ENCODE measurements at places on chromosomes 13 and 19.

GRCh38 chr13:75175575-75175974 lies 306.4 kb downstream of the TBC1D4 start:
- no peaks in the 10 kb centered on the region for H3K4me1 ChIP-seq
- H3K4me3 ChIP-seq, result no peak overlapping the region
- no peak overlapping the region for H3K27ac ChIP-seq
- H3K27me3 ChIP-seq, result no peaks in the 10 kb centered on the region

DNA sequence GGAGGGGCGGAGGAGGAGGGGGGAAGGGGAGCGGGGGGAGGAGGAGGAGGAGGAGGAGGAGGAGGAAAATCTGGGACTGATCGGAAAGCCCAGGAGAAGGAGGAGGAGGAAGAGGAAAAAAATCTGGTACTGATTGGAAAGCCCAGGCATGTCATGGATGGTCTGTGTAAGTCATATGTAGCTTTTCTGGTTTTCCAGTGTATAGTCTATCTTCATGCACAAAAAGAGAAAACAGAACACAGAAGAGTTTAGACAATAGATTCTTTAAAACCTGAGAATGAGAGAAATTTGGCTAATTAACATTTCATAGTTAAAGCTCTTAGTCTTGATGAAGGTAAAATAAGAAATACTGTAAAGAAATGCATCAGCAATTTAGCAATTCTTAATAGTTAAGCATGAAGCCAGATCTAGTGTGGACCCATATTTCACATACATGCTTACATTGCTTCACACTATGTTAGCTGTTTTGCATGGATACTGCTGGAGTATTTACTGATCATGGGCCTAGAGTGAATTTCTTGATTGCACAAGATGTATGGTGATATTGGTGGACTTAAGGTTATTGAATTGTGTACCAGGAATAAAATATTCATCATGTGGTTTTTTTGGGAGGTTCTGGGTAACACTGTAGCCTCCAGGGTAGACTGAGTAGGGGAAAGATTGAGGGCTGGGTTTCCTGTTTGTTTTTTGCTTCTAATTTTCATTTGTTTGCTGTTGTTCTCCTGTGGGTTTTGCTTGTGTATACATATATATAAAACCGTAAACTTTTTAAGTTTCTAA lies 41.4 kb downstream of the SUCLA2 start:
- H3K27ac ChIP-seq, result no peak overlapping the region
- H3K4me3 ChIP-seq, result no peak overlapping the region
- H3K27me3 ChIP-seq, result no peaks in the 10 kb centered on the region
- H3K4me1 ChIP-seq, result no peaks in the 10 kb centered on the region
- H3K36me3 ChIP-seq, result no peaks in the 10 kb centered on the region

- peaks cover 49% of the 10 kb centered on the region for H3K27me3 ChIP-seq
- no peaks in the 10 kb centered on the region for H3K4me1 ChIP-seq
- no peaks in the 10 kb centered on the region for H3K36me3 ChIP-seq
- DNase-seq, result no peak
These were observed 175.0 kb downstream of the PTPRS start for GRCh38 chr19:5165697-5166019.

DNA sequence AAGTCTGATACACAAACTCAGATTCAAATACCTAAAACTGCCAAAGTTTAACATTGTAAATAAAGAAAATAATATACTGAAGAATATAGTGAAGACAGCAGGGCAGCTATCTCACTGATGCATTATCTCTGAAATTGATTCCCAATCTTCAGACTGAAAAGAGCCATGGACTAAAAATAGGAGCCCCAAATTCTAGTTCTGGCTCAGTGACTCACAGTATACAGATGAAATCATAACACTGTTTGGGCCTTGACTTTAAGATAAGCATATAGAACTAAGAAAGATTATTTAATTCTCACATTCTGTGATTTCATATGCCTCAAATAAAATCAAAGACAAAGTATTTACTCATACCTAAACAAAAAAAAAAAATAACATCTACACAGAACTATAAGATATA lies 53.9 kb downstream of the RBM26 start:
- no peak overlapping the region for H3K4me3 ChIP-seq
- H3K27ac ChIP-seq, result no peak overlapping the region
- H3K36me3 ChIP-seq, result peaks cover 18% of the 10 kb centered on the region
- DNase-seq, result no peak
- H3K4me1 ChIP-seq, result no peaks in the 10 kb centered on the region
- no peaks in the 10 kb centered on the region for H3K27me3 ChIP-seq

GRCh38 chr13:112060899-112061366 lies 6.0 kb upstream of the SOX1 start:
- H3K27me3 ChIP-seq, result peaks cover 12% of the 10 kb centered on the region
- H3K4me3 ChIP-seq, result no peak overlapping the region
- H3K4me1 ChIP-seq, result no peaks in the 10 kb centered on the region
- no peak for DNase-seq

DNA sequence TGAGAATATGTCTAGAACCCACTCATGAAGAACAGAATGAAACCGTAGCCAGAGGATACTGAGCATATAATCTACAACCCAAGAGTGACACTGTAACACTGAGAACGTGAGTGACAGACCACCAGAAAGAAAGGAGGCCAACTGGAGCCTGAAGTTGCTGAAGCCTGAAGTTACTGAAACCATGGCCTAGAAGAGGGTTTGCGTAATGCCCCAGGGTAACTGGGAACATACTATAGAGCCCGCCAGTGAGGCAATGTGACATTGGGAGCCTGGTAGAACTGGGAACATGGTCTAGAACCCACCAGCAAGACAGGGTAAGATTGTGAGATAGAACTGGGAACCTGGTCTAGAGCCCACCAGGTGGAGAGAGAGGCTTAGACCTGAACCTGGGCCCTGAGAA lies 15.5 kb upstream of the TNFSF14 start:
- peaks cover 78% of the 10 kb centered on the region for H3K27me3 ChIP-seq
- H3K4me1 ChIP-seq, result no peaks in the 10 kb centered on the region
- H3K4me3 ChIP-seq, result no peak overlapping the region
- H3K36me3 ChIP-seq, result no peaks in the 10 kb centered on the region
- DNase-seq, result no peak

- no peak overlapping the region for H3K4me3 ChIP-seq
- H3K27me3 ChIP-seq, result no peaks in the 10 kb centered on the region
- DNase-seq, result no peak
- no peaks in the 10 kb centered on the region for H3K4me1 ChIP-seq
- H3K36me3 ChIP-seq, result no peaks in the 10 kb centered on the region
These were observed 41.3 kb upstream of the INTS6 start for GRCh38 chr13:51494156-51494555.

- H3K36me3 ChIP-seq, result no peaks in the 10 kb centered on the region
- DNase-seq, result no peak
- H3K4me1 ChIP-seq, result peaks cover 16% of the 10 kb centered on the region
These were observed 39.2 kb downstream of the ZSWIM4 start for GRCh38 chr19:13834244-13835069.

DNA sequence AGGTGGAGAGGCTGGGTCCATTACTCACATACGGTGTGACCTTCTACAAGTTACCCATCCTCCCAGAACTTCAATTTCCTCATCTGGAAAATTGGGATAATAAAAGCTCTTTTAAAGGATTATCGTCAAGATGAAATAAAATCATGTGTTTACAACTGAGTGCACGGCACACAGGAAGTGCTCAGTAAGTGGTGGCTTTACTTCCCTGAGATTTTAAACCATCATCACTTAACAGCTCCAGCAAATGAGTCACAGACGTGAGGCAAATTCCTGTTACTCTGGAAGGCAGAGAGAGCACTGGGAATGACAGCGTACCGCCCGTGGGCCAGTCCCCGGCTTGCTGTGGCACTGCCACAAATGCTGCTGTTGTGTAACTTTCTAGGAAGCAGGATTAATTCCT lies 64.1 kb downstream of the MRPL57 start:
- no peak overlapping the region for H3K27ac ChIP-seq
- no peaks in the 10 kb centered on the region for H3K27me3 ChIP-seq
- no peaks in the 10 kb centered on the region for H3K4me1 ChIP-seq
- DNase-seq, result no peak
- no peaks in the 10 kb centered on the region for H3K36me3 ChIP-seq

- no peak overlapping the region for H3K27ac ChIP-seq
- DNase-seq, result no peak
- H3K4me3 ChIP-seq, result no peak overlapping the region
These were observed 15.4 kb upstream of the CPAMD8 start for GRCh38 chr19:17041976-17042375.

DNA sequence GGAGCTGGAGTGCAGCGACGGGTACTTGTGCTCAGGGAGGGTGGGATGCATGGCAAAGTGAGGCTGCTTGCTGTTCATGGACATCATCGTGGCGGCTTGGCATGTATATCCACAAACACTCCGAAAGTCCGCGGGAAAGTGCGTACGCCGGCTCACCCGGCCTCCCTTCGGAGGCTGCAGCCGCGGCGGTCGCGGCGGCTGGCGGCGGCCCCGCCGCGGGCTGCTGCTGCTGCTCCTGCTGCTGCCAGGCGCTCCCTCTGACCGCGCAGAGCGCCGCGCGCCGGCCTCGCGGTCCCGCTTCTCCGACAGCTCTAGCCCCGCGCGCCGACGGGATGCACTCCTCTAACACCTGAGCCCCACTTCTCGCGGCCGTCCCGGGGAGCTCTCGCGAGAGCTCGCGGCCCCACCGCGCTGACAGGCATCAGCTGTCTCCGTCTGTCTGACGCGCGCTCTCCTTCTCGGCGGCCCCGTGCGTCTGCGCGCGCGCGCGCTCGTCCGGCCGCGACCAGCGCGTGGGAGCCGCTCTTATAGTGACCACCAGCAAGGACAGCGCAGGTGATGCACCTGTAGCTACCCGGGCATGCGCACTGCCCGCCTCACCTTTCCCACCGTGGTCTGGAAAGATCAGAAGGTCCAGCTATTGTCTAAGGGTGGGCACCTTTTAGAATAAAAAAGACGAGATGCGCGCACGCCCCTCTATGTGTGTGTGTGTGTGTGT lies at the start of gene POU4F1:
TSS of gene POU4F1 (minus strand) at position 313 of the 718 bp plus-strand sequence. CDS start at position 87, 226 bp downstream.
- peak; percentile 72 for DNase-seq
- peak within 1 kb of the TSS; percentile 58 for H3K4me3 ChIP-seq
- H3K36me3 ChIP-seq, result no peaks in the 10 kb centered on the region
- 0 out of 2 replicates have a peak, but pooled peaks cover 6% of the 10 kb centered on the region for H3K4me1 ChIP-seq
- H3K27ac ChIP-seq, result no peak within 1 kb of the TSS

- no peak for DNase-seq
- no peaks in the 10 kb centered on the region for H3K27me3 ChIP-seq
- no peaks in the 10 kb centered on the region for H3K36me3 ChIP-seq
- H3K4me3 ChIP-seq, result no peak overlapping the region
These were observed 136.1 kb downstream of the LACC1 start for GRCh38 chr13:44015811-44016210.

DNA sequence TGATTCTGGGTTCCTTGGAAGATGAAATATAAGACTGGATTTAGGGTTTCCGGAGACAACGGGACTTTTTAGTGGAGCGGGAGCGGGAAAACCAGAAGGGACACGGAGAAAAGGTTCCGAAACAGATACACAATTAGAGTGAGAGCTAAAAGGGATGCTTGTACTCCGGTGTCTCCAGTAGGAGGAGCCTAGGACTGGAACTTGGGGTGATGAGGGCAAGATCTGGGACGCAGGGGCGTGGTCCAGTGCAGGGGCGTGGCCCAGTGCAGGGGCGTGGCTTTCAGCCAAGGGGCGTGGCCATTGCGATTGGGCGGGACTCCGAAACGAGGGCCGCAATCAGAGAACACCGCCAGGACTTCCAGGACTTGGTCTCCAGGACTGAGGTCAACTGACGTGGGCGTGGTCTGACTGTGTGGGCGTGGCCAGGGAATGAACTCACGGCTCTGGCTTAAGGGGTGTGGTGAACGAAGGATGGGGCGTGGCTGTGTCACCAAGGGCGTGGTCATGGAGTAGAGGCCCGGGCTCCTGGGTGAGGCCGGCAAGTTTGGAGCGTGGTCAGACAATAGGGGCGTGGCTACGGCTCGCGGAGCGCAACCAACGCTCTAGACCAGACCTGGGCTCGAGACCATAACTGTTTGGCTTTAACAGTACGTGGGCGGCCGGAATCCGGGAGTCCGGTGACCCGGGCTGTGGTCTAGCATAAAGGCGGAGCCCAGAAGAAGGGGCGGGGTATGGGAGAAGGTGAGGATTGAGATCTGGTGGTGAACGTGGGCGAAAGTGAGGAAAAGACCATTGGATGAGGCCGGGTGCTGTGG lies at the start of gene DKKL1:
TSS of gene DKKL1 (plus strand) at position 610 of the 815 bp plus-strand sequence. CDS start at position 732, 122 bp downstream.
- DNase-seq, result peak; percentile 88
- peaks cover 73% of the 10 kb centered on the region for H3K27me3 ChIP-seq
- no peaks in the 10 kb centered on the region for H3K36me3 ChIP-seq
- H3K4me1 ChIP-seq, result 0 out of 2 replicates have a peak, but pooled peaks cover 4% of the 10 kb centered on the region
- no peak within 1 kb of the TSS for H3K27ac ChIP-seq

DNA sequence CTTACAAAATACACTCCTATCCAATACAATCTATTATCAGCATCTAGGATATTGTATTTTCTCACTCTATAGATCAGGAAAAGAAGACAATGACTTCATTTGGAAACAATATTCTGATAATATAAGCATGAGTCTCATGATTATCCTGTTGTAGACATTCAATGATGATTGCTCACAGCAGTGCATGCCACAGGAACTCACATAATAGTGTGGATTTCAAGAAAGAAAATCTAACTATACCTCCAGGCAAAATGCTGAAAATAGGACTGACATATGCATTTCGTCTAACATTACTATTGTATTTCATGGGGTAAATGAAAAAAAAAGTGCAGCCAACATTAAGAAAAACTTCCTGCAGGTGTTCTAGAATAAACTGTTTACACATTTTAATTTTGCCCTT lies 122.6 kb downstream of the POSTN start:
- H3K4me3 ChIP-seq, result no peak overlapping the region
- no peaks in the 10 kb centered on the region for H3K4me1 ChIP-seq
- H3K27me3 ChIP-seq, result no peaks in the 10 kb centered on the region
- no peaks in the 10 kb centered on the region for H3K36me3 ChIP-seq
- DNase-seq, result no peak

GRCh38 chr19:41999878-42000208 lies 5.8 kb upstream of the ATP1A3 start:
- DNase-seq, result no peak
- no peaks in the 10 kb centered on the region for H3K4me1 ChIP-seq
- no peak overlapping the region for H3K27ac ChIP-seq
- no peaks in the 10 kb centered on the region for H3K36me3 ChIP-seq
- no peak overlapping the region for H3K4me3 ChIP-seq

DNA sequence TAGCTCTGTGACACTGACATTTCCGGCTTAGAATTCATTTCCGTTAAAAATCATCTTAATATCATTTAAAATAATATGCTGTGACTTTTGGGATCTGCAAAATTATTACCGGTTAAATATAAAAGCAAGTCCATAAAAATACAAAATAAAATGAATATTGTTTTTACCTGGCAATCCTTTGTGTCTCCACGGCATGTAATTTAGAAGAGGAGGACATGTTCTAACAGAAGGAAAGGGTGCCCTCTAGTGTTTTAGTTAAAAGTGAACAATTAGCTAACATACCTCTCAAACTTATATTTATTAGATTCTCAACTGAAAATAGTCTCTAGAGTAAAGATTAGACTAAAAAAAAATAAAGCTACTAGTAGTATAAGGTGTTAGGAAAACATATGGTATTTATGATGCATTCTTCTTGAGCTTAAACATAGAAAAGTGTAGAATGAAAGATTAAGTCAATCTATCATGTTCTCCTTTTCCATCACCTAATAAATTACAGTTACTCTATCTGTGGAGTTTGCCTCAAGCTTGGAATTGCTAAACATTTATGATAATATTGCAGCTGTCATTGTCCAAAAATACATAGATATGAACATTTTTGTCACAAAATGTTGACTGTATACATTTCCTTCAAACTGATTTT lies 676.7 kb upstream of the SPRY2 start:
- no peak overlapping the region for H3K27ac ChIP-seq
- H3K4me1 ChIP-seq, result no peaks in the 10 kb centered on the region
- H3K27me3 ChIP-seq, result no peaks in the 10 kb centered on the region
- H3K36me3 ChIP-seq, result no peaks in the 10 kb centered on the region

Data from MM.1S (cell line).